ENCODE measurements at places on chromosomes 4 and X. TPM values are rescaled to one million over a fixed set of nuclear protein-coding genes. Genes with fewer than 3 reads are reported as not detected.

- no peak for DNase-seq
These were observed 31.9 kb upstream of the FGFR3 start for GRCh38 chr4:1761130-1761689.

Gene FATE1
- total RNA-seq: not detected

DNA sequence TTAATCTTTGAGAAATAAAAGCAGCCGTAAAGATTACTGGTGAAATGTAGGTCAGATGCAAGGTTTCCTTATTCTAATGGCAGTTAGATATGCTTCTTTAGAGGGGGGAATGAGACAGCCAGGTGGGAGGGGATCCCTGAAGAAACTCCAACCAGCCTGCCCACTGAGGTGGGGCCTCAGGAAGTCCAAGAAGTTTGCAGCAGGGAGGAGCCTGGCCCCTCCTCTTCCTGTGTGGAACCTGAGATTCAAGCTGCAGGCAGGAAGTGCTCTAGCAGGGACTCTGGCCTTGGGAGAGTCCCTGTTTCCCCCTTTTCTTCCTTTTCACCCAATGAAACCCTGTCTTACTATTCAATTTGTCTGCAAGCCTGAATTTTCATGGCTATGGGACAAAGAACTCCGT, 101.4 kb upstream of the SLITRK2 start:
- no peak for DNase-seq

DNA sequence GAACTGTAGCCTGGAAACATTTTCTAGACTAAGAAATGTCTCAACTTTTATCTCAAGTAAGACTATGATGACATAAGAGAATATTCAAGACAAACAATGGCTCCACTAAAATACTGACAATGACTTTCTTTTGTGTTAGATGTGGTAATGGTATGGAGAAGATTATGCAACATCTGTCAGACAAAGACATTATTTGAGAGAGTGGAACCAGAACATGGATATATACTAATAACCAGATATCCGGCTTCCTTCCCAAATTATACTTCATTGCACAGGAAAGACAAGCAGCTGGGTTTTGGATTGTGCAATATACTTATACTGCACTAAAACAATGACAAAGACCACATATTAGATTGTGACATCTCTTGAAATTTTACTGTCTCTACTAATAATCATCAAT, 290.8 kb upstream of the GIMD1 start:
- DNase-seq: no peak

Gene TEX13C
- total RNA-seq: not detected

Gene GAGE13
- not detected for total RNA-seq

GRCh38 chr4:123259676-123260646, 136.6 kb upstream of the SPRY1 start:
- DNase-seq: no peak

DNA sequence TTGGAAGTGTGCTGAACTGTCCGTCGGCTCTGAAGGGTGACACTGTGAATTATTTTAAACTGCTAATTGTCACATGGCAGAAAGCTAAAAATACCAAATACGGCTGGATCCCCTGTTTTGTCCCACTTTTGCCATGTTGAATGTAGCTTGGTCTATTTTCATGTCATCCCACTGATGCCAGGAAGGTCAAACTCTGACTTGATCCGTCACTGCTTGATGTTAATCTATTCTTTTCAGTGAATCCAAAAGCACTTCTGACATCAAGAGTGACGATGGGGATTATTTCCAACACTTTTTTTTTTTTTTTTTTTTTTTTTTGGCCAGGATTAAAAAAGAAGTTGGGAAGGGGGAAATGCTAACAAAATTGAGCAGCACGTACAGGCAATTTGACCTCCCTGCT, 734.6 kb upstream of the TENM3 start:
- DNase-seq: no peak

Gene HDAC8
- total RNA-seq: 12.6 TPM

Gene COL25A1
- 0.64 TPM for total RNA-seq

All from right lobe of liver (tissue), 6 donors.